ENCODE measurements at places on chromosomes 6 and 20.

DNA sequence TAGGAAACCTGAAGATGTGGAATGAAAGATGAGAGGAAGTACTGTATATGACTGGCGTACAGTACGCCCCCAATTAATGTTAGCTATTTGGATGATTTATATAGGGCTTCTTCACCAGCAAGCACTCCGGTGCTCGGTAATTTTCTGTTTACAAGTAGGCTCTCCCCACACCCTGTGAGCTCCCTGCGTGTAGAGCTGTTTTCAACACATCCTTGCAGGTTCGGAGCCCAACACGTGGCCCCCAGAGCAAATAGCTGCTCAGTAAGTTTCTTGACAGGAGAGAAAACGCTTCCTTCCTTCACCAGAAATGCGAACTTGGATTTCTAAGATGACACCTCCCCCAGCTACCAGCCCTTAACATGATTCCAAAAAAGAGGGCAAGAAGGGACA lies 1.2 kb upstream of the RAB22A start:
- peaks cover 8% of the 10 kb centered on the region for H3K36me3 ChIP-seq
- H3K27me3 ChIP-seq = no peaks in the 10 kb centered on the region

DNA sequence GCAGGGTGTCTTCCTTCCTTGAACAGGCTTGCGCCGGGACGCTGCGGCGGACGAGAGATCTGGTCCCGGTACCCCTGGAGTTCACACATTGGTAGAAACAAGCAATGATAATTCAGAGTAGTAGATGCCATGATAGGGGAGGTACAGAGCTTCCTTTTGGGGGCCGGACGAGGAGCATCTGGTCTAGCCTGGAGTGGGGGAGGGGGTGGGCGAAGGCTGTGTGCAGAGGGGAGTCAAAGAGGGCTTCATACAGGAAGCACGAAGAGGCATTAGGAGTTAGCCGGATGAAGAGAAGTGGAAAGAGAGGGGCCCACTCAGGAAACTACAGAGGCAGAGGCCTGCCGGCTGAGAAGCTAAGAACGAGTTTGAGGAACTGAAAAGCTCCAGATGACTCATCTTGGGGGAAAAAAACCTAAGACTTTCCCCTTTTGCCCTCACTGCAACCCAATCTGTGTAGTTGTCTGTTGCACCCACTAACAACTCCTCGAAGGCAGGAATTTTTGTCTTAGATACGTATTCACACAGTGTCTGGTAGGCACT lies 611 bp downstream of the CNPY3 start:
- H3K36me3 ChIP-seq = peaks cover 3% of the 10 kb centered on the region
- no peak for DNase-seq
- peak overlapping the region; percentile 84 for H3K4me3 ChIP-seq
- H3K4me1 ChIP-seq = peaks cover 26% of the 10 kb centered on the region
- peak overlapping the region; percentile 99 for H3K27ac ChIP-seq

DNA sequence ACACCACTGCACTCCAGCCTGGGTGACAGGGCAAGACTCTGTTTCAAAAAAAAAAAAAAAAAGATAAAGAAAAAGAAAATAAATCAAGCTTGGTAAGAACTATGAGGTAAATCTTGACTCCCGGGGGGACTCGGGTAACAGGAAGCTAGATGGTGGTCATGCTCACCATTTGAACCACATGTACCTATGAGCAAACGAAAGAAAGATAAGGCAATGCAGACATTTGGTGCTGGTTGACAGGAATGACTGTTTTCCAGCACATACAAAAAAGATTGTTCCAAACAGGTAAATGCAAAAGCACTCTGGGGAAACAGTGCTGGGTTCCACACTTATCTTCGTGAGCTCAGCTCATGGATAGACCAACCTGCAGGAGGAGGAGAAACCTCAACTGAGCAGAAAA lies 22.8 kb upstream of the PTPN1 start:
- H3K4me1 ChIP-seq = peaks cover 13% of the 10 kb centered on the region
- H3K27me3 ChIP-seq = no peaks in the 10 kb centered on the region
- no peak overlapping the region for H3K27ac ChIP-seq
- H3K36me3 ChIP-seq = peaks cover 1% of the 10 kb centered on the region
- DNase-seq = no peak
- H3K4me3 ChIP-seq = no peak overlapping the region

DNA sequence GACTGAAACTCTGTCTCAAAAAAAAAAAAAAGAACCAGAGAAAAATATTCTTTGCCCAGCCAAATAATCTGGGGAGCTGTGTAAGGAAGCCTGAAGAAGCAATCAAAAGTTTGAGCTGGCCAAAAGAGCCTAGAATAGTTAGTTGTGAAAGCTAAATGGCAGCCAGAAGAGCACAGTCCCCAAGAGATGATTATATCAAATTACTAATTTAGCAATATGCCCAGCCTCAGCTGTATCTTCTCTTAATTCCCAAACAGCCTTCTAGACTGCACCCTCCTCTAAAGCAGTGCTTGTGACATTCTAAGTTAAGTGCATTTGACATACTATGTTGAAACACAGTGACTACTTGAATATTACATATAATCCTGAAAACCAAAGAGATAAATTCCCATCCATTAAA lies 38.9 kb downstream of the CDK19 start:
- H3K4me1 ChIP-seq = peaks cover 4% of the 10 kb centered on the region
- H3K27ac ChIP-seq = no peak overlapping the region
- no peaks in the 10 kb centered on the region for H3K27me3 ChIP-seq

DNA sequence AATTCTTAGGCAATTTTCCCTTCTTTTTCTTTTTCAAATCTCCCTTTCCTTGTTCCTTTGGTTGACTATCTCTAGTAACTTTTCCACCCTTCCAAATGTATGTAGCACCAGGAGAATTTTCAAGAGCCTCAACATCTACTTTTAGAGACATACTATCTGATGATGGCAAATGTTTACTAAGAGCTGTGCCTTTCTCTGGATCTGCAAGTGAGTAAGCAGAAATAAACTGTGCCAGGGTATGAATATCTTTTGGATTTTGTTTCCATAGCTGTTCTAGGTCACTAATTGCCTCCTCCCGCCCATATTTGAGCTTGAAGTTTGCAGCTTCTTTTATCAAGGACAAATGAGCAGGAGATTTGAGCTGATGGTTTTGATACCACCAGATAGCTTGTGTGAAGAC lies 69.5 kb downstream of the GTF2H5 start:
- H3K4me3 ChIP-seq = no peak overlapping the region
- DNase-seq = no peak
- H3K4me1 ChIP-seq = peaks cover 45% of the 10 kb centered on the region
- H3K36me3 ChIP-seq = no peaks in the 10 kb centered on the region
- H3K27me3 ChIP-seq = no peaks in the 10 kb centered on the region
- H3K27ac ChIP-seq = no peak overlapping the region
